ENCODE measurements at places on chromosomes 11 and 22. TPM values are rescaled to one million over a fixed set of nuclear protein-coding genes. Genes with fewer than 3 reads are reported as not detected.

GRCh38 chr11:92920331-92920730 is 49.1 kb upstream of the MTNR1B start:
- no peaks in the 10 kb centered on the region for H3K4me1 ChIP-seq
- H3K27me3 ChIP-seq, result no peaks in the 10 kb centered on the region
- no peak overlapping the region for H3K4me3 ChIP-seq
- no peaks in the 10 kb centered on the region for H3K36me3 ChIP-seq
- no peak overlapping the region for H3K27ac ChIP-seq

MPZL2 gene
- not detected for total RNA-seq

DNA sequence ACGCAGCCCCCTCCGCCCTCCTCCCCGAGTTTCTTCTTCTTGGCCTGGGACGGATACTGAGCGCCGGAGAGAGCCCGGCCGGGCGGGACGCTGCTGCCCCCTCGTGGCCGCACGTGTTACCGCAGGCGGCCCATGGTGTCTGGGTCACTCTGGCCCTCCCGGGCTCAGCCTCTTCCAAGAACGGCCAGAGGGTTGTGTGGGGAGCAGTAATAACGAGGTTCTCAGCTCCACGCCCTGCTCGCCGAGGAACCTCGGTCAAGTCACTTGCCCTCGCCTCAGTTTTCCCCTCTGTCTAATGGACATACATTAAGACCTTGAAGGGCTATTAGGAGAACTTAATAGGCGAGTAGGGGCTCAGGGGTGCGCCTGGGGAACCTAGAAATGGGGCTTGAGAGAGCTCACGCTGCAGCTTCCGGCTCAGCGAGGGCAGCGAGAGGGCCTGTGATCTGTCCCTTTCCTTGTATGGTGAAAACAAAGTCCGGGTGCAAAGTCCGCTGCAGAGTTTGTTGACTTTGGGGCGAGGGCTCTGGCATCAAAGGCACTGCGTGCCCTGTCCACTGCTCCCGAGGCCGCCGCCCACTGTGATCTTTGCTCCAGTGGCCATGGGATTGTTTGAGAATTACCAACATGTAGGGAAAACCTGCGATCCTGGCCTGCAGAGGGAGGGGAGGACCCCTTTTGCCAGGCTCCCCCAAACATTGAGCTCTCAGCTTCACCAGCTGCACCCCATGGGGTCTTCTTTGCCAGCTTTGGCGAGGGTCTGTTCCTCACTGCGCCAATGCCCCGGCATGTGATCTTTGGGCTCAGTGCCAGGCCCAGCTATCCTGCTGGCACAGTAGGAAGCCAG is 14.4 kb upstream of the LRP5 start:
- peak overlapping the region; percentile 50 for H3K4me3 ChIP-seq
- peak overlapping the region; percentile 53 for H3K27ac ChIP-seq
- DNase-seq, result peak; percentile 81

DNA sequence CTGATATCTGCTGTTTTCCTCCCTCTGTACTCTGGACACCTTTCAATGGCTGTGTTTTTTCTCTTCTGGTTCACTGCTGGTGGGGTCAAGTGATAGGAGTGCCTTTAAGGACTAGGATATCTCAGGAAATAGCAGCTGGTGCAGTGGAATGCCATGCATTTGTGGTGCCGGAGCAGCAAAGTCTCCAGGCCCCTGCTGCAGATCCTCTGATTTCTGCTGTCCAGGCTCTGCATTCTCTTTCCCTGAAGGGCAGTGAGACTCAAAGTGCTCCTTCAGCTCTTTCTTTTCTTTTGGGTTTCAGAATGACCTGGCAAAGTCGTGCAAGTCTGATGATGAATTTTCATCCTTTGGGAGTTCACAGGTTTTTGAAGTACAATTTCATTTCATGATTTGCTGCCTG is 774.3 kb downstream of the FAM181B start:
- H3K4me3 ChIP-seq, result no peak overlapping the region
- H3K27me3 ChIP-seq, result no peaks in the 10 kb centered on the region
- H3K4me1 ChIP-seq, result no peaks in the 10 kb centered on the region
- no peak overlapping the region for H3K27ac ChIP-seq

DNA sequence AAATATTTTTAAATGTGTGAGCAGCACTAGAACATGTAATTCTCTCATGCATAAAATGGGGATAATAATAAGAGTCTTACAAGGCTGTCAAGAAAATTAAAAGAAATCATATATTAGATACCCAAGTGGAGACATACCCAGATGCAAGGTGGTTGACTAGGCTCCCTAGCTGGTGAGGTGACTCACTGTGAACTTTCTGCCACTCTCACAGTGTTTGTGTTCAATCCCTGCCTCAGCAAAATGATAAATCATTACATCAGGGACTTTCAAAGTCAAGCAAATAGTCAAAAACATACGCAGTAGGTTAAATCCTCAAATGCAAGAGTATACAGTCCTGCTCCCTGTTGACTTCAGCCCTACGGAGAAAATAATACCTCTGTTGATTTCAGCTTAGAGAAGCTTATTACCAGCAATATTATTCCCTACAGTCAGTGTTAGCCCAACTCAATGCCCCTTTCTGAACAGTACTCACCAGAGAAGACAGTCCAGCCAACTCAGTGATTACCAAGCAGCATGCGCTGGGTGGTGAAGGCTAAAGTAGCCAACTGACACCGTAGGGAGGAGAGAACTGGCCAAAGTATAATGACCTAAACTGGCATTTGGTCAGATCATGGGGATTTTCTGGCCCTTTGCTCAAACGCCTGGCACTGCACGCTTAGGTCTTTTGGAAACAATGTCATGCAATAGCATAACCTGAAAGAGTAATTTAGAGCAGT is 73.1 kb upstream of the BARX2 start:
- no peak overlapping the region for H3K4me3 ChIP-seq
- H3K27ac ChIP-seq, result no peak overlapping the region
- H3K27me3 ChIP-seq, result peaks cover 12% of the 10 kb centered on the region
- no peaks in the 10 kb centered on the region for H3K36me3 ChIP-seq
- no peaks in the 10 kb centered on the region for H3K4me1 ChIP-seq
- DNase-seq, result no peak
